ENCODE measurements at places on chromosomes 2 and 18.
A peak's percentile ranks its signal among the peaks of the same experiment; 100 is the strongest.

- no peak for DNase-seq
Measured at GRCh38 chr2:59184276-59185020, 943.3 kb upstream of the FANCL start.

DNA sequence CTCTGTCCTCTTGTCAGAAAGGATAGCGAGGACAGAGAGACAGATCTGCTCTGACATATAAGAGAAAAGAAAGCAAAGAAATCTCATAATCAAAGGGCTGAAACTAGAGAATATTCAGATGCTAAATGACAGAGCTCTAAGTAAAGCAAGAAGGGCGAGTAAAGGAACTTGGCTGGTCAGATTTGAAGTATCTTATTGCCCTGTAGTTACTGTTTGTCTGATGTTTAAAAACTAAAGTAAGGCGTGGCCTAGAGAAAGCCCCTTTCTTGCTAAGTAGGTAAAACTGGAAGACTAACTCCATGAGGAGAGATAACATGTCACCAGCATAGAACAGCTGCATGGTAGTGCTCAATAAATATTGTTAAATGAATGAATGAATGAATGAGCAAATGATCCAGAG is 70.0 kb downstream of the CRACDL start:
- DNase-seq, result no peak

DNA sequence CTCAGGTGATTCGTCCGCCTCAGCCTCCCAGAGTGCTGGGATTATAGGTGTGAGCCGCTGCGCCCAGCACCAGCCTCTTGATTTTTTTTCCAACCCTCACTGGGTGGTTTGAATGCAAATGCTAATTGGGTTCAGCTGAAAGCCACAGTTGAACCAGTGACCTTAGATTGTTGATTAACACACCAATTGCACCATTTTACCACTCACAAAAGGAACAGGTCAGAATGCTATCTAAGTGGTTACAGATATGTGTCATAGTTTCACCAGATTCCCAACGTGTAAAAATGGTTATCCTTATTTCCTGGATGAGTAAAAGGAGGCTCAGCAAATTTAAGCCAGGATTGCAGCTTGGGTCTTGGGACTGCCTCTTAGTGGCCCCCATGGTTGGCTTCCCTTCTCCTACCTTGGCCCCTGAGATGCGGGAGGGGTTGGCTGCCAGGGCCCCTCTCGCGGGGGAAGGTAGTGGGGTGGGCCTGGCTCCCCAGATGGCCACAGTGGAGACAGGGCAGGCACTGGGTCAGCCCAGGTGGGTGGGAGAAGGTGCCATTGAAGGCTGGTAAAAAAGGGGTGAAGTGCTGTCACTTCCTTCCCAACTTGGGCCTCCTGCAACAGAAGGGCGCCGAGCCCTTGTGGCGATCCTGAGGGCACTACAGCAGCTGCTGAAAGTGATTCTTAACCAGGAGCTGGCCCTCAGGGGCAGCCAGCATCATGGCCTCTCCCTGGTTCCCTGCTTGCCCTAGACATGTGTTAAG is 164.9 kb upstream of the HAAO start:
- no peak for DNase-seq

- no peak for DNase-seq
Measured at GRCh38 chr2:233915128-233915527, 2.0 kb upstream of the TRPM8 start.

GRCh38 chr2:3113122-3113521 is 264.5 kb downstream of the EIPR1 start:
- no peak for DNase-seq

- no peak for DNase-seq
Measured at GRCh38 chr2:164569378-164569777, 51.9 kb downstream of the GRB14 start.

GRCh38 chr2:110678457-110679336 is 834 bp upstream of the BUB1 start:
- no peak for DNase-seq

- DNase-seq, result no peak
Measured at GRCh38 chr2:8426550-8426949, 255.3 kb upstream of the ID2 start.

- no peak for DNase-seq
Measured at GRCh38 chr18:71942433-71942832, 601.7 kb downstream of the CBLN2 start.

DNA sequence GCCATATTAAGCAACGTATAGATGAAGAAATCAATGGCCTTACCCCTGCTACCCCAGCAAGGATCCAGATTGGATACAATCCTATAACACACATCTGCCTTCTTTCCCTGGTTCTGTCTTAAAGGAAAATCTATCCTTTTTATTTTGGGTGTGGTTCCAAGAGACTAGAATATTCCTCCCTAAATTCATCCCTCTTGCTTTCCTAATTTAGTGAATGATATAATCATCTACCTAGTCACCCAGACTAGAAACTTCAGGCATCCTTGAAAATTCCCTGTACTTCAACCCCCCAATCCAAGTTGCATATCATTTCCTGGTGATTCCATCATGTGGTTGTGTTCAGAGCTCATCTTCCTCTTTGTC is 35.1 kb upstream of the LPIN1 start:
- DNase-seq, result no peak

GRCh38 chr2:37527361-37527760 is 144.1 kb downstream of the CDC42EP3 start:
- DNase-seq, result no peak

- DNase-seq, result no peak
Measured at GRCh38 chr2:55010915-55011314, 39.3 kb downstream of the RTN4 start.

DNA sequence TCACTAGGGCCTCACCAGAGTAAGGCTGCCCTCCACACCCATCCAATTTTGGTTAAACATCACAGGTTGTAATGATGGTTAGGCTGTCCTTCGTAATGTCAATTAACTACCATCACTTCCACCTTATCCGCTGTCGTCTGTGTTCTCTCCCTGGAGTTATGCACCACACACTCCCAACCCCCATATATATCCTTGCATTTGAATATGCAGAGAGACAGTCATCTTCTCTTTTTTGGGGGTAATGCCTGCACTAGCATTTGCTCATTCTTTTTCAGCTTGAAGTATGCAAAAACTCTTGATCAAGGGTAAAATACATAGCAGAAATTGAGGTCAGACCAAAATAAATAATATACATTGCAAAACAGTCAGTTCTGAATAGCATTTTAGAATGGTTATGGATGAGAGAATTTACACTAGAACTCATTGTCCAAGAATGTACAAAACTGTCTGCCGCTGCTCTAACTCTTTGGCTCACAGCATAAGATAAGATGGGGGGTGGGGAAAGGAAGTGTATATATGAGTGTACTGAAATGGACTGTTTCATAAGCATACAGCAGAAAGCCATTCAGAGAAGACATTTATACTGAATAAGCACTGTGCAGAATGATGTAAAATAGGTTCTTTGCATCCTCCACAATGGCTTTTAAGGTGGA is 397.8 kb upstream of the CHST9 start:
- no peak for DNase-seq

DNA sequence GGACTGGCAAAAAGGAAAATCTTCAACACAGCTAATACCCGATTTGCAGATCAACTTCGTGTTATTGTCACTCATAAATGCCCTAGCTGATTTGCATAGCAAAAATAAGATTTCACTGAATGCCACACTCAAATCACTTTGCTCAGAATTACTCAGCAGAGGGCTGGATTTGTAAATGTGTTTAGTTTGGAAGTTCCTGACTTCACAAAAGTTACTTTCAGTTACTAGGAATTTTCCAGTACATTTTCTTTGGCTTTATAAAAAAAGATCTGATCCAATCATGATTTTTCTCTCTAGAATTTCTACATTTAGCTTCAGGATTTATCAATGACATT is 433.3 kb upstream of the ID2 start:
- DNase-seq, result peak; percentile 51

DNA sequence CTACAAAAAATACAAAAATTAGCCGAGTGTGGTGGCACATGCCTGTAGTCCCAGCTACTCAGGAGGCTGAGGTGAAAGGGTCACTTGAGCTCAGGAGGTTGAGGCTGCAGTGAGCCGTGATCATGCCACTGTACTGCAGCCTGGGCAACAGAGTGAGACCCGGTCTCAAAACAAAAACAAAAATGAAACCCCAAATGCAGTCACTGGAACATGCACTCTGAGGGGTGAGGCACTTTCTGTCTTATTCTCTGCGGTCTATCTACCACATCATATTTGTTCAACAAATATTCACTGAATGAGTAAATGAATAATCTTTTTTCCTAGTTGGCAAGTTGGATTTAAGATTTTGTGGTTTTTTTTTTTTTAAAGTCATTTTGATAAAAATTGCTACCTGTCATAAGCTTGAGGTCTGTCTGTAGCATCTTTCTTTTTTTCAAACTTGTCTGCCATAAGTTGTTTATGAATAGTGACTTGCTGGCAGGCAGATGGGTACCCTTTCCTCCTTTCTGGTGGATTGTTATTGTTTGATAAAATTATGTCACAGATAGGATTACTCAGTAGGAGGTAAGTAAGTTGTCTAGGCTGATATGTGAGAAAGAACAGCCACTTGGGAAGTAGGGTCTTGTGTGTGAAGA is 11.8 kb downstream of the CHRNA1 start:
- no peak for DNase-seq

Measured in stromal cell of bone marrow (primary cell).